ENCODE measurements at places on chromosomes 6 and 20. TPM values are rescaled to one million over a fixed set of nuclear protein-coding genes. Genes with fewer than 3 reads are reported as not detected.

Gene CABLES2
- total RNA-seq, result 13.7 TPM

Gene CD40
- 0.88 TPM for total RNA-seq

Gene MOG
- not detected for total RNA-seq

Gene PSMG4
- total RNA-seq, result 19.8 TPM

Gene GPX5
- not detected for total RNA-seq

DNA sequence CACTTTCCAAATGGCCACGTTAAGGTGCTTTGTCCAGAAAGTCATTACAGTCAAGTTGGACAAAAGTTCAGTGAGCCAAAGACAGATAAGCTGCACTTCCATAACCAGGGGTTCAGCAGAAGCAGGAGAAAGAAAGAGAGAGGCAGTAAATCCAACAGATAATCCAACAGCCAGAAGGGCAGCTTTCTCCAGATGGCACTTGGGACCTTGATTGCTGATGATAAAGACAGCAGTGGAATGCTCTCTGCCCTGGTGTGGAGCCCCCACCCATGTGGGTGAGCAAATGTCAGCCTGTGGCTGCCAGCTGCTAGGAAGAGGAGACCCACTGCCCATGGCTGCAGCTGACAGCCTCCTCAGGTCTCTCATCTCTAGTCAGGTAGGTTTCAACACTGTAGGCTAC lies 18.7 kb upstream of the NRSN1 start:
- no peak for DNase-seq

- DNase-seq, result no peak
Observed at GRCh38 chr6:82589509-82590206, 226.0 kb downstream of the TPBG start.

Measured in activated CD4-positive, alpha-beta memory T cell treated with anti-CD3 and anti-CD28 coated beads, Interleukin-2, amount 10 ng/mL, durations not matched to agents 7 days and 5 days (primary cell).